Fibroblast of skin of left biceps (primary cell): ENCODE measurements at places on chromosomes 7 and 10.

DNA sequence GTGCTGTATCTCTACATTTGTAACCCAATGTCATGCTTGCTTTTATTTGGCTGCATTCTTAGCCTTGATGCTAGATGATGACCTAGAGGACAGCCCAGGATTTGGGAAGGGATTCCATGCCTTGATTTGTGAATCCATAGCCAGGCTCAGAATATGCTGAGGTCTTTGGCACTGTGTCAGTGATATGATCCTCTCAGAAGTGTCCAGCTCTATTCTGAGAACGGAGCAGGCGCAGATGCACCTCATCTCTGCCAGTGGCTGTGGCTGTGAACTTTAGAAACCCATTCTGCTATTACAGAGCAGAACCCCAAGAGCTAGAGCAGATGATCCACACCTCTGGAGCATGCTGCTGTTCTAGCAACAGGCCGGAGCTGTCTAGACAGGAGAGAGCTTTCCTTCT is 212.8 kb downstream of the TRIL start:
- no peak for DNase-seq

- no peak for DNase-seq
These were observed 98.1 kb downstream of the PARD3 start for GRCh38 chr10:34716958-34717357.

GRCh38 chr10:4024027-4024426 is 239.0 kb upstream of the KLF6 start:
- no peak for DNase-seq

- DNase-seq = no peak
These were observed 686.9 kb downstream of the NXPH1 start for GRCh38 chr7:9120331-9120730.

- no peak for DNase-seq
These were observed 411.0 kb upstream of the DPP6 start for GRCh38 chr7:153641199-153641598.

- DNase-seq = no peak
These were observed 49.8 kb upstream of the PDZD8 start for GRCh38 chr10:117424883-117425649.

- no peak for DNase-seq
These were observed 21.5 kb downstream of the RPP38 start for GRCh38 chr10:15118615-15119014.

- DNase-seq = no peak
These were observed 14.9 kb upstream of the MRPS24 start for GRCh38 chr7:43884209-43884608.

DNA sequence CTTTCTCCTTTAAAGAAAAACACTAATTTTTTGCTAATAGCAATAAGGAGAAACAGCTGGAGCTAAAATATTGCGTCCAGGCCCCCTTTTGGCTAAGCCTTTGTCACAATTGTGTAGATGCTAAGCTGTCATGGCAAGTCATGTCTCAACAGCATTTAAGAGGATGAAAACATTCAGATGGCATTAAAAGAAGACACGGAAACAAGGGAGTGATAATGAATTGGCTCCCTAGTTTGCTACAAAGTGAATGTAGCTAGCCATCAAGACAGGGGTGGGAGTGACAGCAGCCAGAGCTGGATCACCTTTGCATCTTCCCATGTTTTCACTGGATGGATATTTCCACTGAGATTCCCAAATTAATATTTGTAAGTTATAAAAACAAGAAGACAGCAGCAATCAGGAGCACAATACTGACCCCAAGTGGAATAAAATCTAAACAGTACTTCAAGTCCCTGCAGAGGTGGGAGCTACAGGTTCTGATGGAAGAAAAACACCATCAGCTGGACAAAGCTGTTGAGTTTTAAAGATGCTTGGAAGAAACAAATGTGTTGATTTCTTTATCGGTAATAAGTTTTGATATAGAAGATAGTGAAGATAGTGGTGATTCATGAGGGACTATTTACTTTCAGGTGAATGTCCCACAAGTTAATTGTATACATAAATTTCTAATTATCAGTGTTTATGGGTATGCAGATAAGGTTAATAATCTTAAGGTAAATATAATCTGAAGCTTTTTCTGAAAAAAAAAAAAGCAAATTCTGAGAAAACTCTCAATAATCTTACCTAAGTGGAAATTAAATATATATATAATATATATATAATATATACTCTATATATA is 129.4 kb downstream of the SLC16A9 start:
- no peak for DNase-seq

GRCh38 chr7:23017309-23017708 is 3.4 kb upstream of the HYCC1 start:
- no peak for DNase-seq
